CD4-positive, alpha-beta T cell (primary cell): ENCODE measurements at places on chromosomes 2 and 18.
A peak's percentile ranks its signal among the peaks of the same experiment; 100 is the strongest.

DNA sequence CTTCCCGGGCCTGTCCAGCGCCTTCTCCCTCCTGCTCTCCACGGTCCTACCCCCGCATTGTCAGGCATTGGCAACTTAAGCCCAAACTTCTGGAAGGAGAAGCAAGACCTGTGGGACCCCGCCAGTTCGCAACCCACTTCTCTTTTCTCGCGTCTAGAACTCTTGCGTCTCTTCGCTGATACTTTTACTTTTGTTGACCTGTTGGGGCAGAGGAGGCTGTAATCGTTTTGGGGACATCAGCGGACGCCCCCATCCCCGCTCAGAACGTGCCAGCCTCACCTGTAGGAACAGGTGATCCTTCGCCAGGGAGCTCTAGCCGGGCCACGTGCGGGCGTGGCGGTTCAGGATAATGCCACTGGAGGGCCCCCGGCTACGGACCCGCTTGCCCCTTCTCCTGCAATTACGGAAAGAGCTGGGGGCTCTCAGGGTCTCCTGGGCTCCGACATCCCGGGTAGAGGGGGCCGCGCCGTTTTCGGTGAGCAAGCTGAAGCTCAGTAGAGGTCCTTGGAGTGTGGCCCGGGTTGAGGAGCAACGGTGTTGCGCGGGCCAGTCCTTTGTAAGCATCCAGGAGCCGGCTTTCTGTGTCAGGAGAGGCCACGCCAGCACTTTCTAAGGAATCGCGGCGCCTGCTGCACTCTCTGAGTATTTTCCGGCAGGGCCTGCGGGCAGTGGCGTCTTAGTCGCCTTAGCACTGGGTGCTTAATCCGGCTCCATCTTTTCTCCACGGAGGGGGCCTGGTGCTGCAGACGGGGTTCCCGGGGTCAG lies 1.6 kb downstream of the MTCL1 start:
- DNase-seq = no peak

DNA sequence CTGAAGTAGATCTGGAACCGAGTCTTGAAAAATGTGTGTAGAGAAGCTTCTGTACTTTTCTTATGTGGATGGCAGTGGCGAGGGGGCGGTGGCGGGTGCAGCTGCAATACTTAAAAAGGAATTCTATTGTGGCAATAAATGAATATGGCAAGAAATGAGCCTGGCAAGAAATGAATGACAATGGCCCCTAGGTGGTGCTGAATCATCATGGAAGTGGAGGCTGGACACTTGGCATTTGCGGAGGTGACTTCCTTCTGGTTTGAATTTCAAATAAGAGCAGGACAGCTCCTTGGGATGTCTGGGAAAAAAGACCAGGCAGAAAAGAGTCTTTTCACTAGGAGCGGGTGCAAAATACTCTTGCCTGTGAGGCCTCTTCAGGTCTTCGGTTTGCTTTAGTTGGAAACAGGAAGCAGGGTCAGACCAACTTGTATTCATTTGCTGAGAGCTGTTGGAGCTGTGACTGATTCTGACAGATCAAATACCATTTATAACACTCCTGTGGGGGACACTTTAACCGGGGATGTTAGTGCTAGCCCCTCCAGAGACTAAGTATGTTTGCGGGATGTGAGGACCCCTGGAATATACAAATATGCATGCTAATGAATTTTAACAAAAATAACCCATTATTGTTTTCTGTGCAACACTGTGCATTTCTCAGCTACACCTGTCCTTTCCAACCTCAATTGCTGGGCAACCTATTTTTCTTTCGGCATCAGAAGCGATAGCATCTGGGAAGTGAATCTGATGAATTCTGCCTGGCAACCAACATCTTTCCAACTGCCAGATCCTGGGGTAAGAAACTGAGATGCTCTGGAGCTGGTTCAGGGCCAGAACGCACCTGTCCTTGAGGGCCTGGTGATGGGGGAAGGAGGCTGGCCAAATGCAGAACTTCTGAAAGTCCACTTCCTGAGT lies 35.4 kb downstream of the FASTKD2 start:
- peak; percentile 22 for DNase-seq

- no peak for DNase-seq
Observed at GRCh38 chr18:43277164-43277600, at the start of gene SYT4. Gene SYT4 (minus strand): TSS chr18:43277490. CDS start chr18:43277281, 209 bp downstream.

DNA sequence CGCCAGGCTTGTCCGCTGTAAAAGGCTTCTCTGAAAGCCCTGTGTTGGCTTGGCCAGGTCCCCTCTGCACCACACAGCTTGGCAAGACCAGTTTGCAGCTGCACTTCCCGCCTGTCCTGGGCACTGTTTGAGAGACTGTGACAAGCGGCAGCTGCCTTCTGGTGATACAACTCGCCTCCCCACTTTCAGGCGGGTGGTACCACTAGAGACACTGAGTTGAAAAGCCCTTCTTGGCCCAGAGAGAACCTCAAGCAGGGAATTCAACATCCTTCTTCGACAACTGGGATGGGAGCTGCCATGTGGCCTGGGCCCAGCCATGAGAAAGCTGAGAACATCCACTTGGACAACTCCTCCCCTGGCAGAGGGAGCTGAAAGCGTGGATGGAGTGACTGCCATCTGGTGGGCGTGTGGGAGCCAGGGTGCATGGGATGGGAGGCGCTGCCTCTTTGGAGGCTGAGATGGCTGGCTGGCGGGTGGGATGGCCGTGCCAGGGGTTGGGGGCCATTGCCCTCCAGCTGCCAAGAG lies 125.5 kb upstream of the REV1 start:
- no peak for DNase-seq

- DNase-seq = no peak
Observed at GRCh38 chr18:13374468-13375301, 156.1 kb downstream of the LDLRAD4 start.

DNA sequence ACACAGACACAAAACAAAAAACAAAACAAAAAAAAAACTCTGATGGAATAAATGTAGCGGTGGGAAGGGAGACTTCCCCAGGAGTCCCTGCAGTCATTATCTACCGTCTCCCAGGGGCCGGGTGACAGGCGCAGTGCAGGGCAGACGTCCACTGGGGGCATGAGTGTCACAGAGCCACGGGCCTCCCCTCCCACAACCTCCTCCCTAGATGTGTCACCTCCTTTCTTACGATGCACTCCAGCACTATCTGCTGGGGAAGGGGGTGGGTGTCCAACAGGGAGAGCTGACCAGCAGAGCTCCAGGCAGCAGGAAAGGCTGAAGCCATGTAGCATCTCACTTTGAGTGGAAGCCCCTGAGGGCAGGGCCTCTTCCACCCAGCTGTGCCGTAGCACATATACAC lies 84.5 kb downstream of the LONRF2 start:
- DNase-seq = no peak

GRCh38 chr2:177165721-177166711 lies 46.6 kb upstream of the HNRNPA3 start:
- no peak for DNase-seq

GRCh38 chr2:768451-768850 lies 91.2 kb upstream of the TMEM18 start:
- no peak for DNase-seq

DNA sequence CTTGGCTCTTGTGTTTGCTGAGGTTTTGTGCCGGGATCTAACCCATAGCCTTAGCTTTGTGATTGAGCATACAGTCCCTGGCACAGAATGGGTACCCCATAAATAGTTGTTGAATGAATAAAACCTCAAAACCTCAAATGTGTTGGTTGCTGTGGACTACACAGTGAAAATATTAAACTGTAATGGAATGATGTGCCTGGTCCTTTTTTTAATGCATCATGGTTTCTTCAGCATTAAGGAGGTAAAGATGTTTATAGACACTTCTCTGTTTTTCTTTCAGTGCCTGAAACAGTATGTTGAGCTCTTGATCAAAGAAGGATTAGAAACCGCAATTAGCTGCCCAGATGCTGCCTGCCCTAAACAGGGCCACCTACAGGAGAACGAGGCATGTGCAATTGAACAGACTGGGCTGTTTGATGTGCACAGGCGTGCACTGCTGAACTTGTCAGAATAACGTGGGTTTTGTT lies 97.0 kb downstream of the RNF144A start:
- DNase-seq = peak; percentile 39

DNA sequence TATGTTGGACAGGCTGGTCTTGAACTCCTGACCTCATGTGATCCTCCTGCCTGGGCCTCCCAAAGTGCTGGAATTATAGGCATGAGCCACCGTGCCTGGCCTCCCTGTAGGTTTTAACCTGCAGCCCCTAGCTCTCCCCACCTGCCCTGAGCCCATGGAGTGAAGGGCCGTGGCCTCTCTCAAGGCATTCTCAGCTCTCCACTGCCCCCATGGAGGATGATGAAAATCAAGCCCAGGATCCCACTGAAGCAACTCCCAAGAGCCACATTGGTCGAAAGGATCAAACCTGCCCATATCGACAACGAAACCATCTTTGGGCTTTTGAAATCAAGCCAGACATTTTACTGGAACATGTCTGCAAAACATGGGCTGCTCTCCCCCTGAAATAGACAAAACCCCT lies 22.4 kb upstream of the CREG2 start:
- no peak for DNase-seq

DNA sequence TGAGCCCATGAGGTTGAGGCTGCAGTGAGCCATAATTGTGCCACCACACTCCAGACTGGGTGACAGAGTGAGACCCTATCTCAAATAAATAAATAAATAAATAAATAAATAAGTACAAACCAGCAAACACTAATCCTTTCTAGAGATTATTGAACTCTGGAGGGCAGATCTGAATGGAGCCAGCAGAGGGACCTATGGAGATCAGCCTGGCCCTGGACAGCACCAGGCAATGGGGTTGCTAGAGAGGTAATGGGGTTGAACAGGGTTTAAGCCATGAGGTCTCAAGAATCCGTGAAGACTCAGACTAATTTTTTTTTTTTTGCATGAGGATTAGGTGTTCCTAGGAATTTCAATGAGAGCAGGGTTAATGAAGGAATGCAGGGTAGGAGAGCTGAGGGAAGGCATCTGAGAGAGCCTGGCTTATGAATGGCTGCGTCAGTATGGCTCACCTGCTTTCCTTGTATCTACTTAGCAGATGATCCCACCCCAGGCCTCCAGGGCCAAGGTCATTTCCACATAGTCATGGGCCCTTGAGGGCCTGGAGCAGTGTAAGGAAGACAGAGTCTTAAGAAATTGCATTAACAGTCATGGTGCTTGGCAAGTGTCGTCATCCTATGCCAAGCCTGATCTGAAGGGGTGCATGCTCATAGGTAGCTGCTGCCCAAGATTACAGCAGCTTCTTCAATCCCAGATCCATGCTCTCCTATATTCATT lies 34.6 kb upstream of the IL37 start:
- no peak for DNase-seq

DNA sequence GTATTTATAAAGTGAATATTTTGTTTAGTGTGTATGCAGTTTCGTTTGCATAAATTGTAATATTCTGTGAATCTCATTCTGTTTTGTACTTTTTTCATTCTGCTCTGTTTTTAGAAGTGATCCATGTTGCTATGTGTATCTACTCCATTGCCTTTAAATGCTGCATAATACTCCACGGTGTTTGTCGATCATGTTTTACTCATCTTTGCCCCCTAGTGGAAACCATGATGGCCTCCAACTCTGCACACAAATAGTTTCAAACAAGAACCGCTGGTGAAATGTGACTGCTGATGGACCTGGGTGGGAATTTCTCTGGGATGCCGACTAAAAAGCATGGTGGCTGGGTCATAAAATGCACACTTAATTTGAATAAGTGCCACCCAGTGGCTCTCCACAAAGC lies 32.0 kb upstream of the SKOR2 start:
- DNase-seq = no peak

DNA sequence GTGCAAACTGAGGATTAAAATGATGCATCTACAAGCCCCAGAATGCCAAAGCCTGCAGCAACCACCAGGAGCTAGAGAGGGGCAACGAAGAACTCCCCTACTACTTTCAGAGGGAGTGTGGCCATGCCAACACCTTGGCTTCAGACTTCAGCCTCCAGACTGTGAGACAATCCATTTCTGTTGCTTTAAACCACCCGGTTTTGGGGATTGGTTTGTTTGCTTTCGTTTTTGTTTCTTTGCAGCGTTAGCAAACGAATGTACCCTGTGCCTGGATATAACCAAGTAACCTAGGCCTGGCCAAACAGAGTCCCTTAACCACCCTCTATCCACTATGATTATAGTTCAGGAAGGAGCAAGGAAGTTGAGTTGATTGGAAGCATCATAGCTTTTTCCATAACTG lies 171.2 kb upstream of the NCK2 start:
- no peak for DNase-seq

- DNase-seq = no peak
Observed at GRCh38 chr18:13434854-13435253, 216.3 kb downstream of the LDLRAD4 start.

- DNase-seq = no peak
Observed at GRCh38 chr2:185796758-185797157, 58.2 kb downstream of the FSIP2 start.
